Activated CD4-positive, alpha-beta T cell treated with anti-CD3 and anti-CD28 coated beads, Interleukin-2, amount 10 ng/mL, durations not matched to agents 7 days and 5 days (primary cell): ENCODE measurements at places on chromosomes 12 and 14. TPM values are rescaled to one million over a fixed set of nuclear protein-coding genes. Genes with fewer than 3 reads are reported as not detected.

- H3K27me3 ChIP-seq = peaks cover 15% of the 10 kb centered on the region
- H3K36me3 ChIP-seq = no peaks in the 10 kb centered on the region
- no peaks in the 10 kb centered on the region for H3K4me1 ChIP-seq
- no peak overlapping the region for H3K4me3 ChIP-seq
Measured at GRCh38 chr12:109679501-109680263, 33.9 kb upstream of the FAM222A start.

BEST3 gene
- not detected for total RNA-seq

SLC22A17 gene
- 3.4 TPM for total RNA-seq

COX8C gene
- not detected for total RNA-seq

GRCh38 chr14:26577711-26578110, 20.1 kb downstream of the NOVA1 start:
- DNase-seq = no peak
- H3K4me3 ChIP-seq = no peak overlapping the region
- H3K4me1 ChIP-seq = no peaks in the 10 kb centered on the region
- H3K27ac ChIP-seq = no peak overlapping the region
- no peaks in the 10 kb centered on the region for H3K36me3 ChIP-seq
